ENCODE measurements at places on chromosomes 4 and X.
A peak's percentile ranks its signal among the peaks of the same experiment; 100 is the strongest.

DNA sequence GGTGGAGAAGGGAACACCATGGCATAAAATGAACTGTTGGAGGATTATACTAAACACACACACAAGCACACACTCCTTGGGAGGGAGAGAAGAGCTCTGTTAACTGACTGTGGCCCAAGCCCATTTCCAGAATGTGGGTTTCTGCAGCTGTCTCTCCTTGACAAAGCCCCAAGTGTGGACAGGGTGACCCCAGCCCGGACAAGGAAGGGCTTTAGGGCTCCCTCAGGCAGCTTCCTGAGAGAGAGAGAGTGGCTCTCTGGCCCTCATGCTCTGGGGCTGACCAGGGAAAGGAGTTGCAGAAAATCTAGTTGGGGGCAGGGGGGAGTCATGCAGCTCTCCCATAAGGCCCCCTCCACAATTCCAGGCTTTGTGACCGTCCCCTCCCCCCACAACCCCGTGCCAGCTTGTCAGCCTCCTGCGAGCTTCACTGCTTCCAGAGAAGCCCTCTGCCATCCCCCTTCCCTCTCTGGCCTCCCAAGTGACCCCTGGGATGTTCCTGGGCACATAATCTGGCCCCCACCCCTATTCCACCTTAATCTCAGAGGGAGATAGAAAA is 590 bp downstream of the ARHGEF9 start:
- no peak for DNase-seq

DNA sequence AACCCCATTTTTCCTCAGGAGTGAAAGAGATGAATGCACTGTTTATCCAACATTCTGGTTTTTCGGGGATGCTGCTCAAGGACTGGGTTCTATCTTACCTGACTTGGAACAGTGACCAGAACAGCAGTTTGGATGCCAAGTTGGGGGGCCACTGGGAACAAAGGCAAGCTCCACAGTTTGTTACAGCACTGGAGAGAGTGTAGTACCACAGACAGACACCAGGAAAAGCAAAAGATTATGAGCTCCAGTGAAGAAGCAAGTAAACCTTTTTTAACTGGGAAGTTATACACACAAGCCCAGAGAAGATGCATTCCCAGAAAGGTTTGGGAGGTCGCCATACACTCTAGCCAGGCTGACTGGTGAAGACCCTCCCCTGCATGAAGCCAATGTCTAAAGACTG is 13.6 kb downstream of the C4orf36 start:
- no peak for DNase-seq

- DNase-seq: no peak
Observed at GRCh38 chr4:150192986-150193385, 114.7 kb downstream of the DCLK2 start.

GRCh38 chr4:1870328-1870577 is 940 bp upstream of the NSD2 start:
- peak; percentile 91 for DNase-seq

All from Daoy (cell line).